ENCODE measurements at places on chromosomes 3 and 15. TPM values are rescaled to one million over a fixed set of nuclear protein-coding genes. Genes with fewer than 3 reads are reported as not detected.

RTP3 gene
- not detected for total RNA-seq

DNA sequence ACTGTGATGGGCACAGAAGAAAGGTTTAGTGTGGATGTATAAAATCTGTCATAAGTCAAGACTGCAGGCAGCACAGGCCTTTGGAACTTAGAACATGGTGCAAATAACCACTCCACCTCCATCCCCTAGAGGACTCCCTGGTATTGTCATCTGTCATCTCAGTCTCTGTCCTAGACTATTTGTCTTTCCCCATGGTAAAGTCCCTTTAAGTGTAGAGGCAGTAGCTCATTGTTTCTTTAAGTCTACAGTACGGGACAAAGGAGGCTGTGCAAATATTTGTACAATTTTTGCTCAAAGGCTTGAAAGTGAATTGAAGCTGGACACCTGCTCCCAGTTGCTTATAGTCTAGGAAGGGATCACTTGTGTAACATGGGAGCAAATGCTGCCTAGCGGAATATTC is 3.2 kb upstream of the PXYLP1 start:
- no peak for DNase-seq

DNA sequence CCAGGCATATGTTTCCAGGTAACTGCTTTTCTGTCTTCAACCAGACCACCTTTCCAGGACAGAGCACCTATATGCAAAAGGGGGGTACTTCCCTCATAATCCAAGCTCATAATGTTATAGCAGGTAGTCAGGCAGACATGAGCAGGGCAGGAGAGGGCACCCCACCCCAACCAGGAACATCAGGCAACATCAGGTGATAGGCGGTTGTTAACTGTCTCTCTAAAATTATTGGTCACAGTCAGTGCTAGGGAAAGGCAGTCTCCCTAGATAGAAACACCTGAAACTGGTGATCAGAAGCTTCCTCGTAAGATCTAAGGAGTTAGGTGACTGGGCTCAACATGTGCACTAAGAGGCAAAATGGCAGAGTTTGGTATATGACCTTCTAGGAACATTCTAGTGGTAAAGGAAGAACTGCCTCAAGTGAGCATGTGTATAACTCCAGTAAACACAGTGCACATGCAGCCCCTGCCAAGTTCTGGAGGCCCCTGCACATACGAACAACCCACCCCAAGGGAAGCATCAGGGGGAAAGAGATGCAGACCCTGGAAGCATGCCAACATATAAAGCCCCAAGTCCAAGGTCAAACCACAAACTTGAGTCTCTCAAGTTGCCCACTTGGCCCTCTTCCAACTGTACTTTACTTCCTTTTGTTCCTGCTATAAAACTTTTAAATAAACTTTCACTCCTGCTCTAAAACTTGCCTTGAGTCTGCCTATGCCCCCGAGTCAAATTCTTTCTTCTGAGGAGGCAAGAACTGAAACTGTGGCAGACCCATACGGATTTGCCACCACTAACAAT is 270.9 kb downstream of the ULK4 start:
- DNase-seq = no peak

DNA sequence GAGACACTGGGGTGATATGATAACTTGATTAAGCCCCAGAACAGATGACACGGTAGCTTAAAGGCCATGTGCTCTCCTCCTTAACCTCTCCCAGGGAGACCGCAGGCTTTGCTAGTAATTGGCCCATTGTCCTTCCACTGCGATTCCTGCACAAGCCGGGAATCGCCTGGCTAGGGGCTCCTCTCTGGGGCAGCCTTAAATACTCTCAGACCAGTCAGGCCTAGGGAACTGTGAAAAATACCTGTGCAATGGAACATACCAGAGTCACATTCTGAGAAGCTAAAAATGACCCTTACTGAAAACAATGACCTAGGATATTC is 56.3 kb downstream of the CPN2 start:
- no peak for DNase-seq

FRMD4B gene
- total RNA-seq = 34.1 TPM

IL5RA gene
- total RNA-seq = 0.60 TPM

DNA sequence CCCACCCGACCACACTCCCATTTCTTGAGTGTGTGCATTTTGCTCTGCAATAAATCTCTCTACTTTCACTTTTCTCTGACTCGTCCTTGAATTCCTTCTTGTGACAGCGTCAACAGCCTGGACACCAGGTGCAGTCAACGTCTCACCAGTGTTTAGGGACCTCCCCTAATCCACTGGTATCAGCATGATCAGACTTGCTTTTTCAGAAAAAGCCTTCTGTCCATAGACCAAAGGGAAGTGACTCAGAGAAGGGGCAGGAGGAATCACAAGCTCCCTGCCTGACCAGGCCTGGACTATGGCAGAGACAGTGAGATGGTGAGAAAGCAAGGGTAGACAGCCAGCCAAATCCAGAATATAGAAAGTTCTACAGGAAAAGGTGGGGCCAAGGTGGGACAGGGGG is 15.5 kb downstream of the CCR5 start:
- DNase-seq = no peak

DNA sequence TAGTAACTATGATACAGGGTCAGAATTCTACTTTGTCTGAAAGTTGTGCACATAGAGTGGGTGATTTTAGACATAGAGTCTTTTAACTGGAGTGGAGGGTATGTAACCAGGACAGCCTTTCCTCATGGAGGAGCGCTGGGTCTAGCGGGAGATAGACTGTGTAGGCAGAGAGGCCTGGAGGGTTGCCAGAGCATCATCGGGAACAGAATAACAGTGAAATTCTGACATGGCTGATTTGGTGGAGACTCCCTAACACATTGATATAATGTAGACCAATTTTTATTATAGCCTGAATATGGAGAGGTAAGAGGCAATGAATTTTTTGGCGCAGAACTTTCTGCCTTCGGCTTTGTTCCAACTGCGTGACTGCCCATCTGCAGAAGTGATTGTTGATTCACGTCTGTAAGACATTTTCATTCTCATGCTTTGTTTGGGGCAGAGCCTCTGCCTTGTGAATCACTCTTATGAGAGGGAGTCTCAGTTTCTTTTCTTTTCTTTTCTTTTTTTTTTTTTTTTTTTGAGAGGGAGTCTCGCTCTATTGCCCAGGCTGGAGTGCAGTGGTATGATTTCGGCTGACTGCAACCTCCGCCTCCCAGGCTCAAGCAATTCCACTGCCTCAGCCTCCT is 16.0 kb downstream of the LPP start:
- no peak for DNase-seq

GRCh38 chr3:107260207-107260606 is 117.0 kb upstream of the CCDC54 start:
- DNase-seq = no peak

GRCh38 chr15:66294157-66294931 is 976 bp downstream of the DIS3L start:
- no peak for DNase-seq

HRG gene
- total RNA-seq = 0.49 TPM

GRCh38 chr3:159994182-159994581 is 5.5 kb downstream of the IL12A start:
- DNase-seq = no peak

Measured in mucosa of gallbladder (tissue), 1 donor.